ENCODE measurements at places on chromosomes 16 and 17.

DNA sequence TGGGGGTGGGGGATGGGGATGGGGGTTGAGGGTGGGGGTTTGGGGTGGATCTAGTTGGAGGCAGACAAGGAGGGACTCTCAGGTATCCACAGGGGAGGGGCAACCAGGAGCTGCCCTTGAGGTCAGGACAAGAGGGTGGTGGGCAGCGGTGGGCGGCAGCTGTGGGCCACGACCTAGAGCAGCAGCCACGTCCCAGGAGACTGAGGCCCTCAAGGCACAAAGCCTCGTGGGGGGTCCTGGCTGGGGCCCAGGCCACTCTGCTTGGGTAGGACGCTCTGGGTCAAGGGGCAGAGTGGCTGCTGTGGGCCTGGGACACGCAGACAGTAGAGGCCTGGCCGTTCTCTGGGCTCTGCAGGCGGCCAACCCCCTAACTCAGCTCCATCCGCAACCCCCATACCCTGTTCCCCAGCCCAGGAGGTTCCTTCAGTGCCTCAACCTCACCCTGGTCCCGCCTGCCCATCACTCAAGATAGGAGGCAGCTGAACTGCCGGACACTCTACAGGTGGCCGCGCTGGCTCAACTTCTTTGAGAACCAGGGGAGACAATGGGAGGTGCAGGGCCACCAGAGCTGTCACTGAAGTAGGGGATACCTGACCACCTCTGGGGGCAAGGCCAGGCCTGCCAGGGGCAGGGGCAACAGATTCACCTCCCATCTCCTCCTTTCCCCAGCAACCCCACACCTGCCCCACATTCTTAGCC lies 75.6 kb downstream of the ENGASE start:
- DNase-seq = no peak

DNA sequence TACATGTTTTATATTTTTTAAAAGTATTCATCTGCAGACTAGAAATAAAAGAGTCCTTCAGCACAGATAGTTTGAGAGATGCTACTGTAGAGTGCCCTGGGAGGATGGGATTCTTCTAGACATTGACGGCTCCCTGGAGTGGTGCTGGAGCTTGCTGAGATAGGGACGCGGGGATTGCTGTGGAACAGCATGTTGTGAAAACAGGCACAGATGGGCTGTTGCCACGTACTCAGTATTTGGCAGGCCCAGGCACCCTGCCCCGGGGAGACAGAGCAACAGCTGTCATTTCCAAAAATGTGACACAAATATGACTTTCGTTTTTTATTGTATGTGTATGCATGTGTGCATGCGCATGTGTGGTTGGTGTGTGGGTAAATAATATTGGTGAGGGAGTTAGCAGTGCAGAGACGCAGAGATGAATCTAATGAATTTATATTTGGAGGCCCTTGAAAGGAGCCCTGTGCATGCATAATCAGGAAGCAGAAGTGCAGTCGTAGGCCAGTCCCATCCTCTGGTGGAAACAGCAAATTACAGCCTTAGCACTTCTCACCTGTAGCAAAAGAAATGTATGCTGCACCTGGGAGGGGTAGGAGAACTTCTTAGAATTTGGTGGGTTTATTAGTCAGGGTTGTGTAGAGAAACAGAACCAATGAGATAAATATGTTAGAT lies 6.2 kb upstream of the ABCA8 start:
- DNase-seq = no peak

DNA sequence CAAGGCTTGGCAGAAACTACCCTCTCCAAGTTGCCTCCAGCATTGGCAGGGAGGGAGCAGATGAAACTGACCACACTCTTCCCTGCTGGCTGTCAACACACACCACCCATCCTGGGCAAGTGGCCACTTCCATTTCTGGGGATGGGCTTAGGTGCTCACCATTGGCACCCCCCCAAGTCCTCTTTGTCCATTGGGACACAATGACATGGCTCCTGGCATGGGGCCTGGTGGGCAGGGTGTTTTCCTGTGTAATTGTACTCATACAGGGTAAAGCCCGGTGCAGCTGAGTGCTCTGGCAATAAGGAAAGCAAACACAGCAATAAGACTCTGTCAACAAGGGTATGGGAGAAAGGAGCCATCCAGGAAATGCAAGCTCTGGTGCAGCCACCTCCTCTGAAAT lies 22.6 kb downstream of the SCNN1B start:
- no peak for DNase-seq

- DNase-seq = no peak
Observed at GRCh38 chr16:2209258-2210008, 1.2 kb downstream of the BRICD5 start.

DNA sequence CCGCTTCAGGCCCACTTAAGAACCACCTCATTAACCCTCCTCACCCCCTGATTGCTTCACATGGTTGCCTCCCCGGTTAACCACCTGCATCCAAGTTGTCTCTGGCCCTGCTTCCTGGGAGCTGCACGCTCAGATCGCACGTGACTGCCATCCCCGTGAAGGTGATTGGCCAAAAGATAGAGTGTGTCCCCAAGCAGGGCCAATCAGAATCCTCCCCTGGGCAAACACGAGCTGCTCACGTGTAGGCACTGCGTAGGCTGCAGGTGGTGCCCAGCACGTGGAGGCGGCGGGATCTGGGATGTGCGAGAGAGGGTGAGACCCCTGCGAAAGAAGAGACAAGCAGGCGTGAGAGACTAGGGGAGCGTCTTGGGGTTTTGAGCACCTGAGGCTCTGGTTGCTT lies 111.8 kb upstream of the CRHR1 start:
- no peak for DNase-seq

DNA sequence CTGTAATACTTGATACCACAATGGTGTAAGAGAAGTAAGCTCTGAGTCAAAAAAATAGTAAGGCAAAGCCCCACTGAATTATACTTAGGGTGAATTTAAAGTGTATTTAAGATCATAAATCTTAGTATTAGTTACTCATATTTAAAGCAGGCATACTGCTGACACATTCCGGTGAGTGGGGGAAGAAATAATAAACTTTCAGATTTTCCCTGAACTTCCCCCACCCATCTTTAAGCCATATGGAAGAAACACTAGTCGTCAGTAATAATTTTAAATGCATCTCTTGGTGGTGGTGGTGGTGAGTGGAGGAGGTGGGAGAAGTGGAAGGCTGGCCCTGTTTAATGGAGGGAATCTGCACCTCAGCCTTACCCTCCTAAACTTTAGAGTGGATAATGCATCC lies 20.5 kb downstream of the MPHOSPH6 start:
- DNase-seq = no peak

DNA sequence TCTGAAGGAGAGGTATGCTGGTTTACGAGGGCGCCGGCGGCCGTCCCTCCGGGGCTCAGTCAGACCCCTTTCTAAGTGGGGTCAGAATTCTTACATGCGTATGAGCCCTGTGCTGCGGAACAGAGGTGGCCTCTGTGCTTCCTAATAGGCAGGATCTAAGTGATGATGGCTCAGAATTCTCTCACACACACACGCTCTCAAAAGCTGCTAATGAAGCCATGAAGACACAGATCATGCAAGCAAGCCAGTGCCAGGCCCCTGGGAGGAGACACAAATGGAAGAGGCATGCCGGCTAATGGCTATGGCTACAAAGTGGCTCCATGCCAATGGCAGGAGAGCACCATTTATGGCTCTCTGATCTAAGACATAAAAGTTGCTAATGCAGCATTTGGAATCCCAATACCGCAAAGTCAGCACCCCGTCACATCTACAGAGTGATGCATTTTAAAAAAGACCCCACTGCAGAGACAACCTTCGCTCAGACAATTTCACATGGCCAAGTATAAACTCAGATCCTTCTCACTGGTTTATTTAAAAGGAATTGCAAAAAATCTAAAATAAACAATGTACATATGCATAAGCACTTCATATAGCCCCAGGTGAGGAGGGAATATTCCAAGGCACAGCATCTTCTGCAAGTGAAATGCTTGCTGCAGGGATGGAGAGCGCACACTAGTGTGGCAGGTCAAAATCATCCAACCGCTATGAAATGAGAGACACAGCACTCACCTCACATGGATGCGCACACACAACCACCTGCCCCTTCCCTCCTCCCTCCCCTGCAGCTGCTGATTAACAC lies 24.5 kb downstream of the NPLOC4 start:
- DNase-seq = no peak
